ENCODE measurements at places on chromosomes 2 and 18.

- DNase-seq = no peak
Observed at GRCh38 chr18:61651880-61652268, 240.9 kb downstream of the RNF152 start.

- no peak for DNase-seq
Observed at GRCh38 chr18:11052800-11053199, 96.6 kb downstream of the PIEZO2 start.

DNA sequence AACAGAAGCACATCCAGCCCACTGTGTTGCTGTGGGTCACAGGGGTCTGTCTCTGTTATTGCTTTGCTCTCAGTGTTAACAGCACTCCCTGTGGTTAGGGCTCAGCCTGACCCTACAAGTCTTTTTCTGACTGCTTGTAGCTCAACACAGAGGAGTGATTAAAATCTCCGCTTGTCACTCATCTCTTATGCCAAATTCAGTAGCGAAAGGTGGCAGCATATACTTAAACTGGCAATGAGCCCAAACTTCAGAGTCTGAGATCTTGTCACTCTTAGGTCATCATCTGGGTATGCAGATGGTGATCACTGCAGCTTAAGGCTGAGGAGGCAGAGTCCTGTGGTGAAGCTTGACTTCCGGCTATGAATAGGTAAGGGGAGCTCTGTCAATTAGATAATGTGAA lies 63.3 kb upstream of the CSRNP3 start:
- DNase-seq = no peak

GRCh38 chr2:218033590-218034496 lies 31.0 kb upstream of the TNS1 start:
- DNase-seq = no peak

- no peak for DNase-seq
Observed at GRCh38 chr2:135124924-135125886, 73.1 kb downstream of the RAB3GAP1 start.

DNA sequence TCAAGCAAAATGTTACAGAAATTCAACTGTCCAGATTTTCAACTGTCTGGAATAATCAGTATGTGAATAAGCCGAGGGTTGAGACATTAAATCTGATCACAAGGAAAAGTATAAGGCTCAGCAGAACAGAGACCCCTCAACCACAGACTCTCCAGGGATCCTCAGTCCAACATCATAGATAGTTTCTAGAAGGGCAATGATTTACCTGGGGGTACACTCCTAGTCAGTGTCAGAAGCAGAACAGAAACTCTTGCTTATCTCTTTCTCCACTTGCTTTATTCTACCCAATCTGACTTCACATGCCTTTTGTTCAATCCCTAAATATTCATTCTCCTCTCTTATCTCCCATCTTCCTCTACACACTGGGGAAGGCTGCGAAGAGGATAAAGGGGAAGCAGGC lies 36.4 kb downstream of the ICOS start:
- no peak for DNase-seq
